AG04450 (cell line): ENCODE measurements at places on chromosomes 5 and 9.

DNA sequence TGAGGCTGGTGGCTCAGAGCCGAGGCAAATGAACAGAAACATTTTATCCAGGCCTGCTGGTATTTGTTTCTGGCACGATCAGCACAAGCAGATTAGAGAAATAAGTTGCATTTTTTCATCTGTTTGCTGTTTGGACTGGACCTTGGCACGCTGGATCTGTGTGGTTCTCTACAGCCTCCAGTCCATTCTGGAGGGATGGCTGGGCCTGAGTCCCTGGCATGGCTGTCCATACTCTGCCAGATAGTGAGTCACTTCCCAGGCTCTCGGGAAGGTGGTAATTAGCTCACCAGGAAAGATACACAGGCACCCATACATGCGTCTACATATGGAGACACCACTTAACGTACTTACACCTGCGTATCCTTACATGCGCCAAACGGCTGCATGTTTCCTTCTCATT is 78.6 kb downstream of the SPRY4 start:
- peak; percentile 20 for DNase-seq

GRCh38 chr5:169980418-169981053 is at the start of gene INSYN2B:
TSS of gene INSYN2B (minus strand) at chr5:169980495. CDS start at chr5:169883898, 96,597 bp downstream.
- peak; percentile 71 for DNase-seq

GRCh38 chr9:120306561-120306960 is 273.4 kb downstream of the CDK5RAP2 start:
- DNase-seq: no peak

DNA sequence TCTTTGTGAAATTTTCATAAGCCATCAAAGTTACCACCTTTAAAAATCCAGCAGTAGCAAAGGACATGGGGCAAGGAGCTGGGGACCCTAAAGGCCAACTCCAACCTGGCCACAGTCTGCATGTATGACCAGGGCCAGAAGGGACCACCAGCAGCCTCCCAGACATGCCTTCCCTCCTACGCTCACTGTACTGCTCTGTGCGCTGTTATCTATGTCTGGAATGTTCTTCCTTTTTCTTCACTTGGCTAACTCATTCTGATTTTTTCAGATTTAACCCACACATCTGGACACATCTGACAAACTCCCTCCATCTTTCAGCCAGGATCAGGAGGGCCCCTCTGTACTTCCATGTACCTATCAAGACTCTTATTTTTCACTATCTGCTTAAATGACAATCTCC is 47.6 kb upstream of the TRAF1 start:
- no peak for DNase-seq

DNA sequence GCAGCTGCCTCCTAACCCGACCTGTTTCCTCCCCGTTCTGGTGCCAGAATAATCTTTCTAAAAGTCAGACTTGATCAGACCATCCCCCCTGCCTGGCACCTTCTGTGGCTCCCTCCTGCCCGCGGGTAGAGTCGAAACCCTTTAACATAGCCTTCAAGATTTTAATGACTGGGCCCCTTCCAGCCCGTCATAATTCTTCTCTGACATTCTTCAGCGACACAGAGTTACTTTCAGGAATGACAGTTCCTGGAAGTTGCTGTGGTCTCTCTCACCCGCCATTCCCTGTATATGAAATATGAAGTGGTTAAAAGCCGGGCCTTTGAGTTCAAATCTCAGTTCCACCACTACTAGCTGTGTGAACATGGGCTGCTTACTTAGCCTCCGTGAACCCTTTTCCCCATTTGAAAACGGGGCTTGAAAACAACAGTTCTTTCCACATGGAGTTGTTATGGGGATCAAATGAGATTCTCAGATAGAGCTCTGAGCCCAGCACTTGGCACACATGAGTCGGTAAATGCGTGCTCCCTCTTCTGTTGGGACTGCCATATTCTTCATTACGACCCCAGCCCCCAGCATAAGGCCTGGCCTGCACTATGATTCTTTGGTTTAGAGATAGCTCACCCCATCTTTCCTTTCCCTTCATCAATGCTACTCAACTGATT is 737 bp downstream of the NANS start:
- DNase-seq: no peak

DNA sequence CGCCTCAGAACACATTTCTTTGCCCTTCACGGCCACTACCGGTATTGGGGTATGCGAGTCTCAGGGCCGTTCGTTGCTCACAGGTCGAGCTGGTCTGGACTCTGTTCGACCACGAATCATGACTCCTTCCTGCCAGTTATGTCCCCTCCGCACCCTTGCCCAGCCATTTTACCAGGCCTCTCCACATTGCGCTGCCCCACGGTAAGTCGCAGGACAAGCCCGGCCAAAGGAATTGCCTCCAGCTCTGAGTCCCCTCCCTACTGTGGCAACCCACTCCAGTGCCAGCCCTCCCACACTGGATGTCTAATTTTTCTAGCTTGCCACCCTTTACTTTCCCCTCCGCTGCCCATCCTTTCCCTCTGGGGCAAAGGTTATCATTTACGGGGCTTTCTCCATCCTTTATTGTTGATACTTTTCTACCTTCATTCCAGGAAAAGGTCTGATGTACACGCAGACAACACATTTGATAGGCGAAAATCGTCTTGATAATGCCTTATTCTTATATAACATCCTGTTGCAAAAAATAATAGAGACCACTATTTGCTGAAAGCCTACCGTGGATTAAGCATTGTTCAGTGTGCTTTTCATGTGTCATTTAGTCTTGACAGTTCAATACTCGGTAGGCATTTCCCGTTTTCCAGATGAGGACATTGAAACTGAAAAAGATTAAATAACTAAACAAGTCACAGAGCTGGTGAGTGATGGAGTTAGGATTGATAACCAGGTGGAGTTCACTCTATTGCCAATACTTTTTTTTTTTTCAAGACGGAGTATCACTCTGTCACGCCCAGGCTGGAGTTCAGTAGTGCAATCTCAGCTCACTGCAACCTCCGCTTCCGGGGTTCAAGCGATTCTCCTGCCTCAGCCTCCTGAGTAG is 958 bp upstream of the HSPA5 start:
- DNase-seq: no peak
